ENCODE measurements at places on chromosomes 2 and 18.

DNA sequence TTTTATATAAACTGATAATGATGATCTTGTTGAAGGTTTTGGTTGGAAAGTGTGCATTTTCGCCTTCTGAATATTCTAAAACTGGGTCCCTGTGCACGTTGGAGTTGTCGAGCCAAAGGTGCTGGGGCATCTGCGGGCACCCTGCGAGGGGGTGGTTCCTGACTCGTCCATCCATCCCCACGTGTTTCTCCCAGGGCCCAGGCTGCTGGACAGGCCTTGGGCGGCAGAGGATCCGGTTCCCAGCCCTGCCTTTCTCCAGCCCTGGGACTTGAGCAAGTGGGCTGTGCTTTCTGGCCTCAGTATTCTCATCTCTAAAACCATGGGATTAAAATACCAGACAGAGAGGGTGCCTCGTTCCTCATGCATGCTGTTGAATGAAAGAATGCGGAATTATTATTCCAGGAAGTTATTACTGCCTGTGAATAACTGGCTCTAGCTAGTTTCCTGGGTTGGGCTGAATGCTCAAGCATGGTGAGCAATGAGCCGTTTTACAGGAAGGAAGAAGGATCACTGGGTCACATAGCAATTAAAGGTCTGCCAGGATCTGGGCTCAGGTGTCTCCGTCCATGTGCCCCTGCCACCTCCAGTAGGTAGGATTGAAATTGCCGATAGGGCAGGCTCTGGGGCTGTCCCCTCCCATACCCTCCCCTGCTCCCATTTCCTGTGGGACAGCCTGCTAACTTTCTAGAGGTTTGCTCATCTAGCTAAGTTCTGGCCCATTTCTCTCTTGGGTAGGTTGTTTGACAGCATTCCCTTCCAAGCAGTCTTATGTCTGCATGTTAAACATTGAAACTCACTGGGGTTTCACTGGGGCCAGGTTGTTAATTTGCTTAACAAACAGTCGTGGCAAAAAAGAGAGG is 77.2 kb upstream of the HS6ST1 start:
- H3K27ac ChIP-seq, result no peak overlapping the region
- H3K36me3 ChIP-seq, result no peaks in the 10 kb centered on the region
- no peaks in the 10 kb centered on the region for H3K4me1 ChIP-seq
- no peak overlapping the region for H3K4me3 ChIP-seq

DNA sequence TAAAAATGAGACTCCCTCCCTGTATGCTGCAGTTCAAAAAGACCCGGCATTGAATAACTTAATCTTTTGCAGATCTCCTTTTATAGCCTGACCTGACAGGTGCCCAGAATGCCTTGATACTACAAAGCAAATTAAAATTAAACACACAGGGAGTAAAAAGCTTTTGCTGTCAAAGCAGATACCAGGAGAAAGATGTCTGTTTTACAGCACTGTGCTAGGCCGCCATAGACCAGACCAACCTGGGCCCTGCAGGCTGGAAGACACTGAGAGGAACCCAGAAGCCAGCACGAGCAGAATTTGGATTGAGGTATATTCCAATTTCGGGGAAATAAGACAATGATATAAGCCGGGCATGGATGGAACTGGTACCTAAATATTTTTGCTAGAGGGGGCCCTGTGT is 602.8 kb upstream of the SOX11 start:
- H3K36me3 ChIP-seq, result no peaks in the 10 kb centered on the region

DNA sequence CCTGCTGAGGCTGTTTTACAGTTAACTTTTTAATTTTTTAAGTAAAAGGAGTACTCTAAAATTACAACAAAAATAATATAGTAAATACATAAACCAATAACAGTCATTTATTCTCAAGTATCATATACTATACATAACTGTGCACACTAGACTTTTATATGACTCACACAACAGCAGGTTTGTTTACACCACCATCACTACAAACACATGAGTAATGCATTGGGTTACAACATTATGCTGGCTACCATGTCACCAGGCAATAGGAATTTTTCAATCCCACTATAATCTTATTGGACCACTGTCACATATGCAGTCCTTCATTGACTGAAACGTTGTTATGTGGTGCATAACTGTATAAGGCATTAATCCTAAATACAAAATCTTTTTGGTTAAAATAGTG is 42.5 kb downstream of the RASGRP3 start:
- DNase-seq, result no peak
- no peak overlapping the region for H3K27ac ChIP-seq
- H3K36me3 ChIP-seq, result no peaks in the 10 kb centered on the region
- H3K27me3 ChIP-seq, result no peaks in the 10 kb centered on the region

DNA sequence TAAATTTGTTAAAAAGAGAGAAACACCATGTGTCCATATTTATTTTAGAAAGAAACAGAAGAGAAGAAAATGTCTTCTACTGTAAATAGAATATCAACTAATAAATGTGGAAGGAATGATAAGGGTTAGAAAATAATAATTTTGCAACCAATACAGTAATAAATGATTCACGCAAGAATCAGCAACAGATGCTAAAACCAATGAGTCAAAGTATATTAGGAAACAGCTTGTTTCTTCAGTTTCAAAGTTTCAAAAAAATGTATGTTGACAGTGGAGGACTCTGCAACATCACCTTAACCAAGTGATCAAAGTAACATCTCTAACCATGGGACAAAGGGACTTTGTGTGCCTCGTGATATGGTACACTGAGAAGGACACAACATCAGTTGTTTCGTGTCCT is 147.0 kb downstream of the TWIST2 start:
- H3K36me3 ChIP-seq, result no peaks in the 10 kb centered on the region
- H3K4me1 ChIP-seq, result no peaks in the 10 kb centered on the region
- peaks cover 4% of the 10 kb centered on the region for H3K27me3 ChIP-seq
- H3K4me3 ChIP-seq, result no peak overlapping the region
- H3K27ac ChIP-seq, result no peak overlapping the region

DNA sequence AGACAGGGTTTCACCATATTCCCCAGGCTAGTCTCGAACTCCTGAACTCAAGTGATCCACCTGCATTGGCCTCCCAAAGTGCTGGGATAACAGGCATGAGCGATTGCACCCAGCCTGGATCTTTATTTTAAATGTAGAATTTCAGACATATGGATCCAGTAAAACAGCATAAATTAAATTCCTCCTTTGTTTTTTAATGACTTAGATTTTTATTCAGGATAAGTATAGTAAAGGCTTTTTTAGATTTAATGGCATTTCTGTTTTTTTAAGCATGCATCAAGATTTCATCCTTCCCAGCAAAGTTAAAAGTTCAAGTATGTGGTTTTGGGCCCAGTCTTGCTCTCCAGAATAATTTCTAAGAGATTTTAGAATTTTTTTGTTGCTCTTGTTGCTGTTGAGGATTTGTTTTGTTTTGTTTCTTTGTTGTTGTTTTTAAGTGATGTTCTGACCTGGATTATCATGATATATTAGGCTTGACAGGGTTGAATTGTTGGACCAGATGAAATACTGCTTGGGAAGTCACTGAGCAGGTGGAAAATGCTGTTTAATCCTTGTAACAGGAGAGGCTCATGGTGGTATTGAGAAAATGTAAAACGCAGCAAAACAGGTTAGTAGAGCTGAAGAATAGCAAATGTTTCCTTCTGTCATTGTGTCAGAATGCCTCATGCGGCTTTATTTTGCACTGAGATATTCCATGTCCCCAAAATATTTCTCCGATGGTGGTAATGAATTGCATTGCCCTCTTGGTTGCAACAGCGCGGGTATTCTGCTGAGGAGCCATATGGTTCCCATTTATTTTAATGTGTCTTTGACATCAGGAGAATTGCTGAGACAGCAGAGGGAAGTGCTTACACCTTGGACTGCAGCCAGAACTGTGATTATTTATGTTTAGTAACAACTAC is 147.9 kb downstream of the GALNT3 start:
- H3K36me3 ChIP-seq, result no peaks in the 10 kb centered on the region
- H3K4me3 ChIP-seq, result no peak overlapping the region
- H3K27me3 ChIP-seq, result no peaks in the 10 kb centered on the region
- DNase-seq, result no peak

Data from T-cell (primary cell).